ENCODE measurements at places on chromosomes 7 and 10.

- no peak for DNase-seq
Measured at GRCh38 chr7:525740-526139, 6.1 kb upstream of the PDGFA start.

DNA sequence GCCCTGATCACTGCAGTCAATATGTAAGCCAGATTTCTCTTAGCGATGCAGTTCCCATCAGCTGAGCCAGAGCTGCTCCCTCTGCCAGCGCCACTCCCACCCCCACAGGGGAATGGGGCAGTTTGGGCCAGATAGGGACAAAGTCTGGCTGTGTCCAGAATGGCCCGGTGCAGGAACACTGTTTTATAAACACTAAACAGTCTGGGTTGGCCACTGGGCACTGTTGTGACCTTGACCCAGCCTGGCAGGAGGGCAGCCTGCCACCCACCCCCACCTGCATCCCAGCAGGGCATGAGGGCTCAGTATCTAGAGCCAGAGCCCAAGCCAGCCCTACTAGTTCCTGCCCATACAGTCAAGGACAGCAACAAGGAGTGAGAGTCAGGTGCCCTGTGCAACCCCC is 1.3 kb downstream of the OGDHL start:
- DNase-seq: no peak

- DNase-seq: no peak
Measured at GRCh38 chr10:124354411-124355382, 64.0 kb downstream of the OAT start.

DNA sequence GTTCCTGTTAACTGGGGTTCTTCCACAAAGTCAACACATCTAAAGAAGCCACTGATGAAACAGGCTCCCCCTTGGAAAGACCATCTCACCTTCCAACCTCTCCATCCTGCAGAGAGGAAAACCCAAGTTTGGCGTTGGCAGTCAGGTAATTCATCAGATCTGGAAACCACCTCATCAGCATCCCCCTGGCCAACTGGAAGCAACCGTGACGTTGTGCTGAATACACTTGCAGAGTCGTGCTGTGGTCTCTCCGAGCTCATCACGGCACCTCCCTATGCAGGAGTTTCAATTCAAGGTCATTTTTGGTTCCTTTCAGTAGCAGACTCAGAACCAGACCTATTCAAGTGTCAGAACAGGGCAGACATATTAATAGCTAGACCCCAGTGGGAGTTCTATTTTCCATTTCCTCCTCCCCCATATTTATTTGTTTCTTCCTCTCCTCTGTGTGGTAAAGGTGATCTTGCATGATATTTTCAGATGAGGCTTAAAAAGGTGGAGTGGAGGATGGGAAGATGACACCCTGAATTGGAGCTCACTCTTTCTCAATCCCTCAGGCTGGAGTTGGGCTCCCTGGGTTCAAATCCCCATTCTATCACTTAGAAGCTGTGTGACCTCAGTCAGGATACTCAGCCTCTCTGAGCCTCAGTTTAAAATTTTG is 149.1 kb upstream of the ADO start:
- DNase-seq: no peak

- no peak for DNase-seq
Measured at GRCh38 chr10:5321273-5321672, 43.5 kb upstream of the UCN3 start.

DNA sequence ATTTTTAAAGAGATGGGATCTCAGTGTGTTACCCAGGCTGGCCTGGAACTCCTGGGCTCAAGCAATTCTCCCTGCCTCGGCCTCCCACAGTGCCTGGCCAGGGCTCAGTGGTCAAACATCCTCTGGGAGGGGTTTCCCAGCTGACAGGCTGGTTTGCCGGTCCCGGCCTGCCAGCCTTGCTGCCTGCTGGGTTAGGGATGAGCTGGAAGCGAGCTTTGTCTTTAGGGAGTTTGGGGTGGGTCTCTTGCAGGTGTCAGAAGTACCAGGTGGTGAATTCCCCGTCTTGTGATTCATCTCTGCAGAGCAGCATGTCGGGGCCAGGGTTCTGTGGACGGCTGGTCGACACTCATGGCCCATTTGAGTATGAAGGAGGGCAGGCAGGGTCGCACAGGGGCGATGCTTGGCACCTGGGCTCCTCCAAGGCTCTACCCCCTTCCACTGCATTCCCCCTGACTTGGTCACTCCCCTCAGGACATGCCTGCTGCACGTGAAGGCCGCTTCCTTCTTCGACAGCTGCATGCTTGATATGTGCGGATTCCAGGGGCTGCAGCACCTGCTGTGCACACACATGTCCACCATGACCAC is 30.3 kb downstream of the ZAN start:
- DNase-seq: no peak

- no peak for DNase-seq
Measured at GRCh38 chr10:120607016-120607709, 150.1 kb downstream of the PLPP4 start.

- DNase-seq: no peak
Measured at GRCh38 chr7:64938540-64938939, 35.5 kb downstream of the ZNF273 start.

DNA sequence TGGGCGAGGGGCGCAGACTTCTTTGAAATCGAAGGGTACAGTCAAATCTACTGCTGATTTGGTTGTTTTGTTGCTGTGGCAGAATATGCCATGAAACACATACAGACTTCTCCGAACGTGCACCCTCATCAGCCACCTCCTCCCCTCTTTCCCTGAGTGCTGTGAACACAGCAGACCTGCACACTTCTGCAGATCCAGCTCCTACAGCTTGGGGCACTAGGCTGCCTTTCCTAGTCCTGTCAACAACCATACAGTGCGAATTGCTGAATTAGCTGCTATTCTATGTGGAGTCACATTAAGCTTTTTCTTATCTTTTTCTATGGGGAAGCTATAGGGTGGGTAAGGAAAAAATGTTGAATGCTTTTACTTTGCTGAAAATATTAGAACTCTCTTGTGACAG is 57.5 kb downstream of the COL17A1 start:
- no peak for DNase-seq

GRCh38 chr10:71970869-71971268 is 6.7 kb downstream of the CHST3 start:
- DNase-seq: no peak

Data from progenitor cell of endocrine pancreas (in vitro differentiated cells).